SK-N-SH (cell line): ENCODE measurements at places on chromosomes 7 and 10.

GRCh38 chr10:133358162-133358924, 524 bp upstream of the FUOM start:
- peak; percentile 38 for DNase-seq

- no peak for DNase-seq
These were observed 180.1 kb downstream of the RAPGEF5 start for GRCh38 chr7:22176791-22177412.

DNA sequence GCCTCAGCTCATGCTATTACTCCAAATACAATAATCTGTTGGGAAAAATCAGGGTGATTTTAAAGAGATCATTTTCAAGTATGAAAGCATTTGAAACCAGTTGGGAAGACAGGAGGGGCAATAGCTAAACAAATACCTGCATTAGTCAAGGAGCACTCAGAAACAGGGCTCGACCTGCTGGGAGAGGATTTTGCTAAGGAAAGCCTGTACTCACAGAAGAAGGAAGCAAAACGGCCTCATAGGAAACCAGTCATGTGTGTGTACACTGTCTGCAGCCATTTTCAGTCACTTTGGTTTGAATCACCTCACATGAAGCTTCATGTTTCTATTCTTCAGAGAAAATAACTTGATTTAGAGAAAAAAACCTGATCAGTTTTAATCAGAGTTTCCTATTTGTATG, 38.6 kb downstream of the FZD1 start:
- no peak for DNase-seq

DNA sequence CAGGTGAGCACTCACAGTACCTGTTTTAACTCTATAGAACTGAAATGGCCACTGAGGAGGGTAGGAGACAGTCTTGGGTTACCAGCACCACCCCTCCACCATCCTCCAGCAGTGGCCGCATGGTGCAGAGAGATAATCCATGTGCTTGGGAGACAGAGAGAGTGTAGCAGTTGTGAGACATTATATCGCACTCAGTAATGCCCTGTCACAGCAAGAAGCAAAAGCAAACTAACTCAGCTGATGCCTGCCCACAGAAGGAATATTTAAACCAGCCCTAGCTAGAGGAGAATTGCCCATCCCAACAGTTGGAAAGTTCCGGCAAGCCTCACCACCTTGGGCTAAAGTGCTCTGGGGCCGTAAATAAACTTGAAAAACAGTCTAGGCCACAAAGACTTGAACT, 58.8 kb upstream of the HBP1 start:
- no peak for DNase-seq

GRCh38 chr10:117503244-117504205, 39.0 kb upstream of the EMX2 start:
- DNase-seq, result peak; percentile 81

DNA sequence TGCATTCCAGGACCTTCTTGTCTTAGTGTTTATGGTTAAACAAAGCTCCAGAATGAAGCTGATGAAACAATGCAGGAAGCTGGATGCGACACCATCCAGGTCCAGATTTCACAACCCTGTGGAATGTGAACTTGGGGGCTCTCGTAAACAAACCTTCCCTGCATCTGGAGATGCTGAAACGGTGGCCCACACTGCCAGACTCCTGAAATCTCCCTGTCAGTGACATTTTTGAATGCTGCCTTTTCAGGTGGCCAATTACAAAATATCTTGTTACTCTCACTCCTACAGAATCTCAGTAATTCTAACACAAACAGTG, 18.8 kb downstream of the VIPR2 start:
- no peak for DNase-seq
